ENCODE measurements at places on chromosomes 5 and 9.

DNA sequence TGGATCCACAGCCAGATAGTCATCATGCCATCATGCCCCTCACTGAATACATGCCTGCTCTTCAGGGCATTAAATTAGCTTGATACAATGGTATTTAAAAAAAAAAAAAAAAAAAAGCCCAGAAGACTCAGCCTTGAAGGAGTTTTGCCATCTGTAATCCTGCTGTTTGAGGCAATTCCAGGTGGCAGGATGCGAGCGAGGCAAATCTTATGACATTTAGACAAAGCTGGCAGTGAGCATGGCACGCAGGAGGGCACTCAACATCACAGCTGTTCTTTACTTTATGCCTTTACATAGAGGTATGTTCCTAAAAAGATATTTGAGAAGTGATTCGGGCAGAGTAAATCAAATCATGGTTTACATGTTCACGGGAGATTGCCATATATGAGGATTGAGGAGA is 692.0 kb upstream of the DMAC1 start:
- DNase-seq: no peak

- DNase-seq: no peak
Measured at GRCh38 chr5:160390787-160391696, 8.8 kb downstream of the FAM200C start.

- no peak for DNase-seq
Measured at GRCh38 chr9:136117916-136118319, 757 bp downstream of the TMEM250 start.

GRCh38 chr5:9543311-9543920 is 2.5 kb downstream of the SEMA5A start:
- no peak for DNase-seq

DNA sequence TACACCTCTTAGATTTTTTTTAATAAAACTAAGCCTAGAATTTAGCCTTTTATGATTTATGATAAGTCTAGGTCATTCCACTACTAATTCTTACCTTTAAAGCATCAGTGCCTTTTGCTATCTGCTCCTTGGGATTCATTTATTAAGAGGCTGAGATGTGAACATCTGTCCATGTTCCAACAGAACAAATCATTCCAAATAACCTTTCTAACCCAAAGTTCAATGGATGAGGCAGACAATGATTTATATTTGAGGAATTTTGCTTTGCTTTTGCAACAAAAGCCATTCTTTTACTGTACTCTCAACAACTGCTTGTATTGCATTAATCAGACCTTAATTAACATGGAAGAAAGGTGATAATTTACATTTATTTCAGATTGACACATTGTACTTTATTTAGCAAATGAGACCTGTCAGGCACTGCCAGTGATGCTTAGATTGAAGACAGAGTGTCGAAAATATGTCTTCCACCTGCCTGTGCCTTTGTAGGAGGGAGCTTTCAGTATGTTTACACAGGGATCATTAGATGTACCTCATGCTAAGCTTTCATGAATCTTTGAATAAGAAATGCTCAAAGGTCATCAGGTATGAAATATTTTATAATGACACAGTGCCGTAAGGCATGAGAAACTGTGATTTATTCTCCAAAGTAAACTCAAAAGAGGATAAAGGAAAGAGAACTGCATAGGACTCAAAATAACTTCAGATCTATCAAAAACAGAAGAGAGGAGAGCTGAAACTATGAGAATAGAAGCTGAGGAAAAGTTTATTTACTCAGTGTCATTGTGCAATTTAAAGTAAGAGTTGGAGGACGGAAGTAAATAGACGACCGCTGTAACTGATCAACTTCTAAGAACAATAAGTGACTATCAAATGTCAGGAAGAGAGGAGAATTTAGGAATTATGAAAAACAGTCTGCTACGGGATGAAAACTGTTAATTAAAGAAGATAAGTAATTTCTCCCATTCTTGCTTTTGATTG is 36.7 kb upstream of the IZUMO3 start:
- DNase-seq: no peak

DNA sequence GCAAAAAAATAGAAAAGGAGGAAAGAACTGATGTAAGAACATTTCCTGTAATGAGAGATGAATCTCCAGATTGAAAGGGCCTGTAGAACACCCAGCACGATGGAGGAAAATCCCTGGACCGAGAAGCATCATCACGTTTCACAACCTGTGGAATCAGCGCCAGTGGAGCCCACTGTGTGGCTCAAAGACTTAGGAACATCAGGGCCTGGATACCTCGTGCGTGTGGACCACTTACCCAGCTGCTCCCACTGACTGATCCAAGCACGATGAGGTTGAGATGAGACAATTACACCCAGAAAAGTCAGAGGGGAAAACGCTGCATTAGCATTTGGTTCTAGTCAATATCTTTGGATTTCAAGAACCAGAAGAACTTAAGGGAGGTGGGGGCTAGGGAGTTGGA is 224.6 kb downstream of the SYK start:
- DNase-seq: no peak

GRCh38 chr5:67435032-67435431 is 238.4 kb upstream of the CD180 start:
- no peak for DNase-seq

DNA sequence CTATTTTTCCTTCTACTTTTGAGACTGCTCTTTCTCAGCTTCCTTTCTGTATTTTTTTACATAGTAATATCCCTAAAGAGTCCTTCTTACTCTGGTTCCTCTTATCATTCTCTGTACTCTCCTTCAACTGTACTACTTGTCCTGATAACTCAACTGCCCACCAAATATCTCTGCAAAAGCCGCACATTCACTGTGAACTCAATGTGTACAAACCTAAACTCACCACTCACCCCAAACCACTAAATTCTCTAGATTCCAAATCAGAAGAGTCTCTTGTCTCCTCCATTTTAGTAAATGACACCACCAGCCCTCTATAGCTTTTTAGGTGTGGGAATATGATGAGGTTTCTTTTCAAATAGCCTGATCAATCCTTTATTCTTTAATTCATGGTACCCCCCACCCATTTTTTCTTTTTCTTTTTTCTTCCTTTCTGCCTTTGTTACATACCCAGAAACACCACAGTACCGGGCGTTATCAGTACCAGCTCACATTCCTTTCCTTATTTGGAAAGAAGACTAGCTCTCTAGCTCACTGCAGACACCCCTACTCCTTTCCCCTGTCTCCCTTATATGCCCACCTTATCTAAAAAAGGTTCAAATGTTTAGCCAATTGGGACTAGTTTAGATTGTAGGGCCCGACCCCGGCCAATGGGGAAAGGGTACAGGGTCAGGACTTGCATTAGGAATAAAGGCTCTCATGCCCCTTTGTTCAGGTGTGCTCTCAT is 63.1 kb upstream of the RANBP6 start:
- no peak for DNase-seq

- DNase-seq: no peak
Measured at GRCh38 chr9:86549920-86550319, 195.7 kb upstream of the TUT7 start.

DNA sequence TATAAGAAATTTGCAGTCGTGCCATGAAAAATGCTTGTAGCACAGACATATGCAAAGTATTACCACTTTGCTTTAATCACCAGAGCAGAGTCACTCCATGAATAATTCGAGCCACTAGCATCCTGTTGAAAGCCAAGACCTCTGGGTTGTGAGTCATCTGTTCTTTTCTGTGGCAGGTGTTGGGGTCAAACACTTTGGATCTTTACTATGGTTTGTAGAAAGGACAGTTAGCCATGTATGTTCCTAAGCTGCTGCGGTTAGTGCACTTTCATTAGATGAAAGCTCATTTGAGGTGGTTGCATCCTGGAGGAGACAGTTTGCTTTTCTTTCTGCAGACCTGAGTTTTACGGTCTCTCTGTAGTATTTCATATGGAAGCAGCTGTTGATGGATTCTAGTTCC is 223.7 kb downstream of the DMRT2 start:
- no peak for DNase-seq

GRCh38 chr9:101472891-101473290 is 37.3 kb upstream of the ALDOB start:
- DNase-seq: no peak

DNA sequence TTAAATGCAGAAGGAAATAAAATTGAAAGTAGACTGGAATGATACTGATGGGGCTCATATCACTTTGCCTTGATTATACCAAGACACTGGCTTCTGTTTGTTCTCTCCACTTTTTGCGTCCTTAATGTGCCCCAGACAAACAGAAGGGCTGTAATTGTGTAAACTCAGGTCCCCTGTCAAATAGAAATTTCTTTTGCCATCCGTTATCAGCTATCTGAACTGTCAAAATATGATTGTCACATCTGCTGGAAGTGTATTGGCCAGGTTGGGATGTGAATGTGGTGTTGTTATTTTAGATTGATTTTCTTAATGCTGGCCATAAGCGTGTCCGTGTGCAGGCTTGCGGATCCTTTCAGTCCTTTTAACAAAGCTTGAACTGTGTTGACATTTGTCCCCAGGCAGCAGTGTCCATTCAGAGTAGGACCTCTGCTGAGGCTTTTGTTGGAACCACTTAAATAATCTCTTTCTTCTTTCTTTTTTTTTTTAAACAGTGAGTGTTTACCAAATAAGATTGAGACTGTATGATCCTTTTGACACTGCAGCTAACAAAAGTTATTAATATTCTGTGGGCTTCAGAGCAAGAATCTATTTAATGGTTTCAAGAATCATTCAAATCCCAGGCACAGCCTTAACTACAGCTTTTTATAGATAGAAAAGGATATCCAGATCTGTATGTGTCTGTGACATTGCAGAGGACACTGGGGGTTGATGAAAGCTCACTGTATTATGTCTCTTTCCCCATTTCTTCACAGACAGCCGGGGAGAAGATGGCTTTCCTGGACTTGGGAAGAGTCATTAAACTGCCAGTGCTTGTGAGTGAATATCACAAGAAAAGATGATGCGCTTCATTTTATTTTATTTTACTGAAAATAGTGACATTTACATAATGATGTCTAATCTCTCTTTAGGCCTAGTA is 171.7 kb downstream of the ZNF608 start:
- no peak for DNase-seq
